Heart left ventricle (tissue), 16 donors: ENCODE measurements at places on chromosomes 1 and 21.

DNA sequence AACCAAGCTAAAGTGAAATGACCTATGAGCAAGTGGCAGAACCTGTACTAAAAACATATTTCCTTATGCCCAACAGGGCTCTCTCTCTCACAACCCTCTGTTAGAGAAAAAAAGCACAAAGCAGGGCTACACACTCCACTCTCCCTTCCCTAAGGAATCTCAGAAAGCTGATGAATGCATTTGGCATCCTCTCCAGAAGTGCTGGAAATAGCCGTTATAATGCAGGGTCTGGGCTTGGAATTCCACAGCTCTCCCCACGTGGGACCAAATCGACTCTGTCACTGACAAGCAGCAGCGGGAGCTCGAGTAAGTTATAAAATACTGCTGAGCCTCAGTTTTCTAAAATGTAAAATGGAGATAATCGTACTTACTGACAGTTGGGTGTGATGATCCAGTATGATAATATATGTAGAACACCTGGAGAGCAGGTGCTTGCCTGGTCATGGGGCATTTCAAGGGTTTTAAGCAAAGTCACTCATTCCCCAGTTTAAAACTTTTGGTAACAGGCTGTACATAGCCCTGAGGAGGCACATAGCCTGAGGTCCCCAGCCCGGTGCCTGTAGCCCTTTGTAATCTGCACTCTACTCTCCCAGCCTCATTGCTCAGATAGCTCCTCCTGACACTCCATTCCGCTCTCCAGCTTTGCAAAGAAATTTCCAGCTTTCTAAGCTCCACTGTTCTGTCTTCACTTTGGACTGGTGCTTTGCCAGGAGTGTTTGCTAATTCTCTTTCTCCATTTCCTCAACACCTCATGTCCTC is 175.6 kb upstream of the DAB1 start:
- DNase-seq = no peak

GRCh38 chr21:43657355-43658087 is 1.8 kb downstream of the HSF2BP start:
- peak; percentile 44 for DNase-seq

DNA sequence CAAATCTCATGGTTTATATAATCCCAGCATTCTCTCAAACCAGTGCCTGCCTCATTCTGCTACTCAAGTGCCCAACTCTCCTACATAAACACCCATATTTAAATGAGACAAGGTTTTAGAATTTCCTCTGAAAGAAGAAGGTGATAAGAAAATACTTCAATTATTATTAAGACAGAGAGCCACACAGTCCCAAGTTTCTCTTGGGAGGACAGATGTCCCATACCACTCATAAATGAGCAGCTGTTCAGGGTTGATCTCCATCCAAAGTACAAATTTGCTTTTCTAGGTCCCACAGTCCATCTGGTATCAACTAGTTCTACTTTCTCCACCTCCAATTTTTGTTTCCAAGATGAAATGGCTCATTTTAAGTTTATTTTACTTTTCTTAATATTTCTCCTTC is 11.3 kb downstream of the DCAF8 start:
- no peak for DNase-seq

DNA sequence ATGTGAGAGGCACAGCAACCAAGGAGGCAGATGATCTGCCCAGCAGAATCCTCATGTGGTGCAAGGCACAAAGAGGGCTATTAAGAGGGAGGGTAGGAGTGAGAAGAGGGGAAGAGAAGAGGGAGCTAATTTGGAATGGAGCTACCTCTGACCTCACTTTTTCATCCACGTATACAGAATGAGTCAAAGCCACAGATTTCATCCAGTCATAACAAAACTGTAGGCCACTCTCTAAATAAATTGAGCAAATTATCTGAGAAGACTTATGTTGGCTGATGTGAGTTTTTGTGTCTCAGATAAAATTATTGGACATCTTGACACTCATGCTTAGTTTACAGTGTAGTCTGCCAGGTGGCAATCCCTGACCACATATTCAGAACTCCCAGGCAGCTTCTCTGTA is 325.6 kb downstream of the TTLL7 start:
- no peak for DNase-seq

DNA sequence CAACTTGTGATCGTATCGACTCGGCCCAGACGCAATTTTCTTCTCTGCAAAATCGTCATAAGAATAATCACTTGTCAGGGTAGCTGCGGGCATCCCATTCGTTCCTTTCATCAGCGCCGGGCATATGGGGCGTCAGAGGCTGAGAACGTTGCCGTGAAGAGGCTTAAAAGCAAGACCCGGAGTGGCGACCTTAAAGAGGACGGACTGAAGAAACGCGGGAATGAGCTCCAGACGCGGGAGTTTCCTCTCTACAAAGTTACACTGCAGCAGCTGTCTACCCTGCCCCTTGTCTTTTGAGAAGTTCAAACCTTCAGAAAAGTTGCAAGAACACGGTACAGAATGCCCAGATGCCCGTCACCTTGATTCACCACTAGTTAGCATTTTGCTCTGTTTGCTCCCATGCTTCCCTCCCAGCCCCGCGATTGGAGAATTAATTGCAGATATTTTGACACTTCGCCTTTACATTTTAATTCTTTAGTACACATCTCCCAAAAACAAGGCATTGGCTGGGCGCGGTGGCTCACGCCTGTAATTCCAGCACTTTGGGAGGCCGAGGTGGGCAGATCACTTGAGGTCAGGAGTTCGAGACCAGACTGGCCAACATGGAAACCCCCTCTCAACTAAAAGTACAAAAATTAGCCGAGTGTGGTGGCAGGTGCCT is 967 bp downstream of the CENPS start:
- DNase-seq = no peak

DNA sequence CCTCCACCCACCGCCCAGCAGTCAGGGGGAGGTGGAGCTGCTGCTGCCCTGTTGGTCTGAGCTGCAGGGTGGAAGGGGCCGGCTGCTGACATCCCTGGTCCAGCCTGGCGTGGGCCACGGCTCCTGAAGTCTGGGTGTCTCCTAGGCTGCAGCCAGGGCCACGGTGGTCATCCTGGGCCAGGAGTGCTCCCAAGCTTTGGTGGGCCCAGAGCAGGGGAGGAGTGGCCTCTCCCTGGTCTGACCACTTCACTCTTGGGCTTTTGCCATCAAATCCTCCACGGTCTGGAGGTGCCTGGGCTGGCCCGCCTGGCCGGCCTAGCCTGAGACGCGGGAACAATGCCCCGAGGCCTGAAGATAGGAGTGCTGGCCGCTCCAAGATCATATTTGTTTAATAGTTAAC is 5.8 kb downstream of the PRDM16 start:
- DNase-seq = no peak

- no peak for DNase-seq
Measured at GRCh38 chr1:55468142-55468795, 253.1 kb upstream of the USP24 start.

GRCh38 chr1:157725221-157725577 is 24.6 kb upstream of the FCRL3 start:
- no peak for DNase-seq

DNA sequence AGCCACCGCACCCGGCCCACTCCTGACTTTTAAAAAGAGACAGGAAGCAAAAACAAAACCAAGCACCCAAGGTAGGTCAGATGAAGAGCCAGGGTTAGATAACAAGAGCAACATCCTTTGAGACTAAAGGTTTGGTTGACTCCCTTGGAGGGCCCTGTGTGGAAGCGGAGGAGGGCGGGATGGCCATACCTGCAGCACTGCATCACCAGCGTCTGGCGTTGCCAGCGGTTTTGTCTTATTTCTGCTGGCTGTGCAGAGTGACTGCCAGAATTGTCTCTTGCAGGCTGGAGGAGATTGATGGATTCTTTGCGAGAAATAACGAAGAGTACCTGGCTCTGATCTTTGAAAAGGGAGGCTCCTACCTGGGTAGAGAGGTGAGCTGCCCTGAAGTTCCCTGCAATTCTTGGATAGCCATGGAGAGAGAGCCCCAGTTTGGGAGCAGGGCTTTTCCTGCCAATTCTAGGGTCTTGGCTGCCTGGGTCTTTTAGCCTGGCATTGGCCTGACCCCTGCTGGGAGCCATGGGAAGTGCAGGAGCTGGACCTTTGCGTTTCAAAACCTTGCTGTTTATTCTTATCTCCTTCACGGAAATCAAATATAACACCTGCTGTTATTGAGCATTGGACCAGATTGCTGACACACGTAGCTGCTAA is 24.0 kb downstream of the QSOX1 start:
- peak; percentile 48 for DNase-seq

- no peak for DNase-seq
Measured at GRCh38 chr1:200179126-200179780, 151.7 kb downstream of the NR5A2 start.

DNA sequence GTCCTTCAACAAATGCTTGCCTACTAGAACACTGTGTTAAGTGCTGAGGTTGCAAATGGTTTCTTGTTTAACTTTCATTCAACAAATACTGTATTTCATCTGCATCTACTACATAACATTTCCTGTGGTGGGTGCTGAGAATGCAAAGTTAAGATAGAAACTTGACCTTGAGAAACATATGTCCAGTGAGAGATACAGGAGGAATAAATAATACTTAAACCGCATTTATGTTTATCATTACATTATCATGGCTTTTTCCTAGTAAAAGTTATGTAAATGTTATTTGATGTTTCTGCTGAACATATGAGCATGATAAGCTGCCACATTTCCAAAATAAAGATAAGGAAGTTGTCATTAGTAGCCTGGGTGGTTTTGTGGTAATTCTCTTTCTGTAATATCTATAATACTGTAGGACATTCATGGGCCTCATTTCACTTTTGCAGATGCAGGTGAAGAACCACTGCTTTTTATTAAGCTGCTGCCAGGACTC is 590.4 kb downstream of the PLPP3 start:
- no peak for DNase-seq

DNA sequence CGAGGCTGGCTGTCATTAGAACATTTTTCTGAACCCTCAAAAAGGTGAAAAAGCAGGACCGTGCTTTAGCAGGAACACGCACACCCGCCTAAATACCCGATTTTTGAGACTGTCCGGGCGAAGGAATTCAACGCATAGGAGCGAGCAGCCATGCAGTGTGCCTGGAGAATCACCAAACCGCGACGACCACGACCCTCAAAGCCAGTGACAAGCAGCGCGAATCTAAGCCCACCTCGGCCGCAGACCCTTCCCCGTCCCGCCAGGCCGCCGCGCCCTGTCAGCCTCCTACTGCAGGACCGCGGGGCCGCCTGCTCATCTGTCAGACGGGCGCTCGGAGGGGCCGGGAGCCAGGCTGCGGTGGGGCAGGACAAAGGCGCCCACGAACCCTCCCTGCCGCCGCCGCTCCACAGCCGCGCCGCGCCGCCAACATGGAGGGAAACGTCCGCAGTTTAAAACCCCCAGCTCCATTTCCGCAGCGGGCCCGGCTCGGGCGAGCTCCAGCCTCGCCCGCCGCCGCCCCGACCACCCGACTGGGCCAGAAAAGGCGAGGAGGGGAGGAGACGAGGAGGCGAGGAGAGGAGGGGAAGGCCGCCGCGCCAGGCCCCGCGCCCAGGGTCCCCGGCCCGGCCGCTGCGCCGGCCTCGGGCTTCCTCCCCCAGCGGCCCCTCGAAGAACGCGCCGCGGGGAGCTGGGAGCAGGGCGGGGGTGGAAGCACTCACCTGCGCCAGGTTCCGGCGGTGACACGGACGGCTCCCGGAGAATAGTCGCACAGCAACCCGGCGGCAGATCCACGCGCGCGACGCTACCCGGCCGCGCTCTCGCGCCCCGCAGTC is at the start of gene LBR:
LBR (minus strand) TSS at position 804 of the 833 bp plus-strand sequence. CDS start 3,963 bp downstream, outside the sequence.
- DNase-seq = peak; percentile 54

DNA sequence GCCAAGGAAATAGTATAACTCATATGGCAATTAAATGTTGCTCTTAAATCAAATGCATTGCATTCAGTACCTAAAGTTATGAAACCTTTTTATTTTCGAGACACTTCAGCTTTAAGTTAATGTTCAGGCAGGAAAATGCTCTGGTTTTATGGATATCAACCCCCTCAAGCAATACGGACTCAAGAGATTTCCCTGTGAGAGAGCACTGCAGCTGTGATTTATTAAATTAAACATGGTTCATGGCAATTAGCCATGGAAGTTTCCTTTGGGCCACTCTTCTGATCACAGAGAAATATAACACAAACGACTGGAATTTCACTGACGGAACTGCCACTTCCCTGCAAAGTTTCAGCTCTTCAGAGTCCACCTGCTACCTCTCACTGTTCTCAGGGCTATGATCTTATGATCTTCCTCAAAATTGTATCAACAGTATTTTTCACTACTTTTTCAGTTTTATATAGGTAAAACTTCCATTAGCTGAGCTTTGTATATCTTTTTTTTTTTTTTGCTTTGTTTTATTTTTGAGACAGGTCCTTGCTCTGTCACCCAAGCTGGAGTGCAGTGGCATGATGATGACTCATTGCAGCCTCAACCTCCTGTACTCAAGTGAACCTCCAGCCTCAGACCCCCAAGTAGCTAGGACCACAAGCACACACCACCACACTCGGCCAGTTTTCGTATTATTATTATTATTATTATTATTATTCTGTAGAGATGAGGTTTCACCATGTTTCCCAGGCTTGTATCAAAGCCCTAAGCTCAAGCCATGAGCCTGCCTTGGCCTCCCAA is 923.1 kb upstream of the TMPRSS15 start:
- DNase-seq = no peak

DNA sequence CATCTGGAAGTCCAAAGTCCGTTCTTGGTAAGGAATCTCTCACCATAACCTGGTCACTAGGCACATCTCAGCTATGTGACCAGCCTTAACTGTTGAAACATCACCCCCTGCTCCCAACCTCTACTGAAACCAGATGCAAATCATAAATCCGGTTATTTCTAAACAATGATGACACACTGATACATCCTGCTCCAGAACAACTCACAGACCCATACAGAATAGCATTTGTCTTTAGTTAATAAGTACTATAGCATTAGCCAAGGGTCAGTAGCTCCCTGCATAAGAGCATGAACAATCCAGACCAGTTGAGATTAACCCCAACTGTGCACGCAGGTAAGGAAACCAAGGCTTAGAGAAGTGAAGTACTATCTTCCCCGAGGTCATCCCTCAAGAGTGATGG is 38.0 kb upstream of the KCTD3 start:
- DNase-seq = no peak

DNA sequence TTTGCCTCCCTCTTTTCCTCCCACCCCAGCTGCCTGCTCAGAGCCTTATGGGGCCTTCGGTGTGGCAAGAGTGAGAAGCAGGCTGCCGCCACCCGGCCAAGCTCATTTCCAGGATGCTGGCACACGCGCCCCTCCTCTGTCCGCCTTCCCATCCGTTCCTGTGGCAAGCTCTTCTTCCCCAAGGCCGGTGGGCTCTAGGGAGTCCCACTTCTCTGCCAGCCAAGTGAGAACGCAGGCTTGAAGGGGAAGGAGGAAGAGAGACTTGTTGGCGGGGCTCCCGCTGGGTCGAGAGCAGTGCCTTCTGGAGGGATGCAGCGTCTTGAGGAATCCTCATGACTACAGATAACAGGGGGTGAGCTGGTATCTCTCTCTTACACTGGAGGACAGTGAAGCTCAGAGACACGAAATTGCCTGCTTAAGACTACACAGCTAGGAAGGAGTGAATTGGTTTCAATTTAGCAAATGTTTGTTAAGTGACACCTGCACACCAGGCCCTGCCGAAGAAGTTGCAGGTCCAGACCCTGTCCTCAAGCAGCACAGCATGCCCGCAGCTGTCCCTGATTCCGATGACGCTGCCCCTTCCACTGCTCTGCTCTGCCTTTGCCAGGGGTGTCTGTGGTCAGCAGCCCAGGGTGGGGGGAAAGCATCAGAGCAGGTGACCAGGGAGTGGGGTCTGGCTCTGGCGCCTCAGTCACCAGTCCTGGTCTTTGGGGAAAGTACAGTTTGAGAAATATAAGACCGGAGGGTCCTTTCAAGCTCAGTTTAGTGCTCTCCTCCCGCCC is 40.1 kb upstream of the FOXO6 start:
- no peak for DNase-seq
